HCT116 (cell line): ENCODE measurements at places on chromosomes 7 and 10. TPM values are rescaled to one million over a fixed set of nuclear protein-coding genes. Genes with fewer than 3 reads are reported as not detected.

DNA sequence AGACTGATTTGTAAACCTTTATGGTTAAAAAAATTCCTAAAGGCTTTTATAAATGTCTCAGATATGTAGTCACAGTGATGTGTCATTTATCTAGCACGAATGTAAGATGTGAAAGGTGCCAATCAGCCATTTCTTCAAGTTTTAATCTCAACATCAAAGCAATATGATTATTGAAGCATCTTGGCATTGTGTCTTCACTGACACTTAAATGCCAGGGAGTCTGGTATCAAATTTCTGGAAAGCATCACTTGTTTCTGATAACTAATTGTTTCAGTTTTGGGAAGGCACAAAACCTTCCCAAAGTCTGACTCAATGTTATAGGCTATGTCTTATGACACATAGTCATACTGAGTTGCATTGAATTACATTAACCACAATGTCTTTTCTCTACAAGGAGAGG is 492.0 kb upstream of the CNTNAP2 start:
- no peak for DNase-seq

- DNase-seq = no peak
Measured at GRCh38 chr7:75565132-75565837, 73.2 kb downstream of the SPDYE5 start.

DNA sequence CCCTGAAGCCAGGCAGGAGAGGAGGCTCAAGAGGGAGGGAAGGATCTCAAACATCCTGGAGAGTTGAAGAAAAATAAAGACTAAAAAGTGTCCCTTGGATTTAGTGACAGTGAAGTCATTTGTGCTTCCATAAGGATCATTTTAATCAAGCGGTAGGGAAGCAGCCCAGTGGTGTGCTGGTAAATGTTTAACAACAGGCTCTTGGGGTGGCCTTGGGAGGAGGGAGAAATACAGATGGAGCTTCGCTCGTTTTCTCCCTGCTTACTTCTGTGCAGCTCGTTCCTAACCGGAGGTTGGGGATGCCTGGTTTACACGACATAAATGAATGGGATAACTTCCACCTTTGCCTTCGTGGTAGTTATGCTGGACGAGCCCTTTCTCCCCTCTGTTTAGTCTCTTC is 140.0 kb downstream of the CAMK1D start:
- no peak for DNase-seq

The LRRC18 gene
- total RNA-seq = not detected

- no peak for DNase-seq
Measured at GRCh38 chr10:132626761-132627665, 89.4 kb downstream of the INPP5A start.

- no peak for DNase-seq
Measured at GRCh38 chr7:117706210-117706609, 167.0 kb downstream of the CTTNBP2 start.

GRCh38 chr7:54426406-54426805 is 115.8 kb upstream of the VSTM2A start:
- no peak for DNase-seq

- DNase-seq = no peak
Measured at GRCh38 chr10:14131261-14131960, 199.3 kb downstream of the FRMD4A start.

DNA sequence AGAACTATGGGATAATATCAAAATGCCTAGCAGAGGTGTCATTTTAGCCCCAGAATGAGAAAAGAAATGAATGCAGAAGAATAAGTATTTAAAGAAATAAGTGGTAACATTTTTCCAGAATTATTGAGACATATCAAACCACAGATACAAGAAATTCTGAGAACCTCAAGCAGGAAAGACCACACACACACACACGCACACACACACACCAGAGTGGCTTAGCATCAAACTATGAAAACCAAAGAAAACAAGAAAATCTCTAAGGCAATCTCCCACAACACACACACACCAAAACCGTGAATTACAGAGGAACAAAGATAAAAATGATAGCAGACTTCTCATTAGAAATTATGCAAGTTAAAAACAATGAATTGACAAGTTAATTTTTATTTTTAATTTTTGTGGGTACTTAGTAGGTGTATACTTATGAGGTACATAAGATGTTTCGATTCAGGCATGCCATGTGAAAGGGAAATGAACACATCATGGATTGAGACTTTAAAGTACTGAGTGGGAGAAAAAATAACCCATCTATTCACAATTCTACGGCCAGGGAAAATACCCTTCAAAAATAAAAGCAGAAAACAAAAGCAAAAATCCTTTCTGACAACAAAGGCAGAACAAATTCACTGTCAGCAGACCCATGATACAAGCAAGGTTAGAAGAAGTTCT is 14.6 kb downstream of the PPIF start:
- no peak for DNase-seq

DNA sequence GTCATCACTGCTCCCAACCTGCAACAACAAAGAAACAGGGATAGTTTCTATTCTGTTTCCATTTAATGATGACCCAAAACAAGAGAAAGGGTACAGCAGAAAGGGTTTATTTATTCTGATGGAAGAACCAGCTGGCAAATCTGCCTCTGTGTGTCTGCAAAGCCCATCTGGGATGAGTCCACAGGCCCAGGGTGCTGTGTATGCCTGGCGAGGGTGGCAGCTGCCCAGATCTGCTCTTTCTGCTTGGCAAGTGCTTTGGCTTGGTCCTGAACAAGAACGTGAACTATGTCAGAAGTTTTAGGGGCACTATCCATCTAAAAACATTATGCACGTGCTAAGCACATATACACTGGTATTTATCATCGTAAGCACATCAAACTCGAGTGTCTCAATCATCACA is 333.8 kb downstream of the CXCL12 start:
- no peak for DNase-seq

GRCh38 chr7:107430057-107430456 is 39.8 kb upstream of the GPR22 start:
- no peak for DNase-seq

- DNase-seq = no peak
Measured at GRCh38 chr10:115980470-115980869, 292.5 kb downstream of the GFRA1 start.

DNA sequence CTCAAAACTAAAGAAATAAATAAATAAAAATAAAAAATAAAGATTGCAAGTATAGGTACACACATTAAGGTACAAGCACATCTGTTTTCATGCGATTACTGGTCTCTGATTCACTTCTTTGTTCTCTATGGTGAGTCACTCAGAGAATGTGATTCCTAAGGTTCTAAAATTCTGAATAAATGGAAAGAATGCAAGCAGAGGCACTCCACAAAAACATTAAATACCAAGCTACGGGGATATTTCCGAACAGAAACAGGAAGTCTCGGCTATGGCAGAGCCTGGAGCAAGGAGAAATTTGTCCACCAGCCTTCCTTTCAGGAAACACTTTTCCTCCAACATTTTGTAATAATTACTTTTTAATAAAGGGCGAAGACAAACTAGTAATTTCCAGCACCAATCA is 1.4 kb downstream of the VOPP1 start:
- no peak for DNase-seq

DNA sequence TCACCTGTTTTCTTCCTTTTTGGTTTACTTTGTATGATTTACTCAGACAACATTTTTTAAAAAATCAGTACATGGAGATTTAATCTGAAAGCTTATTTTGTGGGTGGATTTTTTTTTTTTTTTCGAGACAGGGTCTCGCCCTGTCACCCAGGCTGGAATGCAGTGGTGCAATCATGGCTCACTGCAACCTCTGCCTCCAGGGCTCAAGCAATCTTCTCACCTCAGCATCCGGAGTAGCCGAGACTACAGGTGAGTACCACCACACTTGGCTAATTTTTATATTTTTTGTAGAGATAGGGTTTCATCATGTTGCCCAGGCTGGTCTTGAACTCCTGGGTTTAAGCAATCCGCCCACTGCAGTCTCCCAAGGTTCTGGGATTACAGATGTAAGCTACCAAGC is 2.5 kb downstream of the GSTO1 start:
- DNase-seq = no peak

The INA gene
- not detected for total RNA-seq

DNA sequence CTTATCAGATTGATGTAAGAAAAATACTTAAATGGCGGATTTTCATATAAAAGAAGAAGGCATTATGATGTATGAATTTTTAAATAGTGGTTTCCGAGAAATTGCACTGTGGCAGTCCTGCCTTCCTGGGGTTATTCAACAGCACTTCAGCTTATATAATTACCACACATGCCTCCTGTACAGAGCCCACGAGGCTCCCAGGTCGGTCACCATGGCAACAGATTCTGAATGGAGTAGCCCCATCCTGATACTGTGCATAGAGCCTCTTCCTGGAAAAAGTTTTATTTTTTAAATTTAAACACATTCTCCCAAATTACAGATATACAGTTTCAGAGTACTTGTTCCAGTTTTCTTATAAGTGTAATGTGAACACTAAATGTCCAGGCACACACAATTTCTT is 15.9 kb upstream of the ASB4 start:
- DNase-seq = no peak
